ENCODE measurements at places on chromosomes 2 and 18.

GRCh38 chr2:197869501-197870111, 65.2 kb downstream of the PLCL1 start:
- DNase-seq: no peak

- DNase-seq: no peak
These were observed 64.8 kb downstream of the ARHGAP25 start for GRCh38 chr2:68799140-68800026.

DNA sequence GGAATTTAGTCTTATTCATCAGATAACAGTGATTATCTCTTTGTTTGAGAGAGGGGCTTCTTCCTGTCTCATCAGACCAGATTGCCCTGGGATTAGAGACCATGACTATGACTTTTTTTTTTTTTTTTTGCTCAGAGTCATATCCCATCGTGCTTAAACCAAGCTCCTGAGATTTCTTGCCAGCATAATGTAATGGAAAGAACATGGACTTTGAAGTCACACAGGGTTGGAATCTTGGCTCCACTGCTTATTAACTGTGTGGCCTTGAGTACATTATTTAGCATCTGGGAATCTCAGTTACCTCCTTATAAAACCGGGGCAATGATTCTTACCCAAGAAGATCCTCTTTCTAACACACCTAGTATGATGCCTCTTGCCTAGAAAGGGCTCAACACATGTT, 268.3 kb downstream of the DYSF start:
- no peak for DNase-seq

DNA sequence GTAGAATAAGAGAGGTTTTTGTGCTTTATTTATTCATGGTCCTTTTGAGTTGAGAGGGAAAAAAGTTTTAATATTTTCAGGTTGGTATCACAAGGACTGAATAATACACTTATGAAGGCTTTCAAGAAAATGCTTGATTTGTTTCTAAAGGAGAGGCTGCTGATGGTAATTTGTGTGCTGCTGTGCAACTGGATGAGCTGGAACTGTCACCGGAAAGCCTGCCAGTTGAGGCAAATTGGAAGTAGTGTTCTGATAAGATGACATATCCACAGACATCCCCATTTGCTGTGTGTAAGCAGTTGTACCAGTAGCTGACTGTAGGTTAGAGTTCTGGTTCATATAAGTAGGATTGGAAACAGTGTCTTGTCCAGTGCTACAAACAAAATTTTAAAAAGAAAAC, 21.6 kb upstream of the CACNB4 start:
- no peak for DNase-seq

DNA sequence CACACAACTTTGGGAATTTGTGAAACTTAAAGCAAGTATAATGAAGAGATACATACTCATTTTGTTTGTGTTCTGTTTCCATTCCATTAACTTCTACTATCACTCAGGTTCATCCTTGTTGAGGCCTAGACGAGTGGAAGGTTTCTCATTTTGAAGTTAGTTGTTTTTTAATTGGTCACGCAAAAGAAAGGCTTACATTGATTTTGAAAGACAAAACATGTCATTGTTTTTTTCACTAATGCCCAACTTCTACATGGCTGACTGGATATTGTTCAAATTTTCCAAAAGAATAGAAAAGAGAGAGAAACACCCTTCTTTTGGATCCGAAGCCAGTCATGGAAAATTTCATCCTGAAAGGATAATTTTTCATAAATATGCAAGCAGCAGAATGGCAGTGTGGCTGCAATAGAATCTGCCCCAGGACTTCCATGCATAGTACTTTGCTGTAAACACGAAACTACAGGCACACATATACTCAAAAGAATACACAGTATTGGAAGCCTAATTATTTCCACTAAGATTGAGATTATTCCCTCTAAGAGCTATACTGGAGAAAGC, 27.4 kb downstream of the PRKCE start:
- DNase-seq: no peak

DNA sequence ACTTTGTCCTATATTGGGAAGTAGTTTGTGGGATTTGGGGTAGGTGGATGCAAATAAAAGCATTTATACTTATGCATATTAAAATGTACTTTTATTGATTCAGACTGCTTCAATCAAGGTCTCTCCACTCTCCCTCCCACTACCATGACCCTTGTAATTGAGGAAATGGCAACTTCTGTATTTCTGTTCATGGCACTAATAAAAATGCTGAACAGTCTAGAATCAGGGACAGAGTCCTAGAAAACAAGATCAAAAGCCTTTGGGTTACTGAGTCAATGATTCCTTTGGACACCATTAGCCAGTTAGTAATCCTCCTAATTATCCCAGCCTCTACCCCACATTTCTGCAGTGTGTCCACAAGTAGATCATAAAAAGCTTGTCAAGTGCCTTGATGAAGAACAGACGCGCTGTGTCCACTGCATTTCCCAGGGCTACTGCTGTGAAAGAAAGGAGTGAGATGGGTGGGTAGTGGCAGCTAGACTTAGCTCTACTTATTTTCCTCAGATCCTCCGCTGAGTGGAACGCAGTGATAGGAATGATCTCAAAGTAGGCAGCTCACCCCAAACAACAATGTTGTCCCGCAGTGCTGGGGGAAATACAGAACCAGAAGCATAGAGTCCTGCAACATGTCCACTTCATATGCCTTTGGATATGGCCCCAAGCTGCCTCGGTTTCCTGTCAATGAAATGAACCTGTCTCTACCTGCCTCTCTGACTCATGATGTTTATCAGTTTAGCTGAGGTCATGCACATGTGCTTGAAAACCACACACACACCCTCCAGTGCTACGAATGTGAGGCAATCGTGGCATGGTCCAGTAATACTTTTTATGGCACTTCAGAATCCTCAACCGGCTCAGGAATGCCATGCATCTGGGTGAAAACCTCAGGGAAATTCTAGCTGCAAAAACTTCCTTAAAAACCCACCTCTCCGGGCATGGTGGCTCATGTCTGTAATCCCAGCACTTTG, 115.5 kb downstream of the COL6A3 start:
- DNase-seq: no peak

DNA sequence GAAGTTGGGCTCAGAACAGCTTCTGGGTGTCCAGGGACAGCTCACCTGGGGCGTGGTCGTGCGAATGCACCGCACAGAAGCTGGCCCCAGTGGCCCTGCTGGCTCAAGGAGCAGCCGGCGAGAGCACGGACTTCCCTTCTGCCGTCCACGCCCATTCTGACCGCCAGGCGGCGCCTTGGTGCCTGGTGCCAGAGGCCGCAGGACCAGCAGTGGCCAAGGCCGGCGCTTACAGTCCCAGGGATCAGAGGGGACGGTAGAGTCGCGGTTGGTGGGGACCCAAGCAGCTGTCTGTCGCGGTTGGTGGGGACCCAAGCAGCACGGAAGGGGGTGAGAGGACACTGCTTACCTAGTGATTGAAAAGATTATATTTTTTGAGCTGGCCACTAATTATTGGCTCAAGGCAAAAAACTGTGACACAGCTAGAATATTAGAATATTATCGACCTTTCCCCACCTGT, 25.7 kb downstream of the NPPC start:
- DNase-seq: peak; percentile 82

DNA sequence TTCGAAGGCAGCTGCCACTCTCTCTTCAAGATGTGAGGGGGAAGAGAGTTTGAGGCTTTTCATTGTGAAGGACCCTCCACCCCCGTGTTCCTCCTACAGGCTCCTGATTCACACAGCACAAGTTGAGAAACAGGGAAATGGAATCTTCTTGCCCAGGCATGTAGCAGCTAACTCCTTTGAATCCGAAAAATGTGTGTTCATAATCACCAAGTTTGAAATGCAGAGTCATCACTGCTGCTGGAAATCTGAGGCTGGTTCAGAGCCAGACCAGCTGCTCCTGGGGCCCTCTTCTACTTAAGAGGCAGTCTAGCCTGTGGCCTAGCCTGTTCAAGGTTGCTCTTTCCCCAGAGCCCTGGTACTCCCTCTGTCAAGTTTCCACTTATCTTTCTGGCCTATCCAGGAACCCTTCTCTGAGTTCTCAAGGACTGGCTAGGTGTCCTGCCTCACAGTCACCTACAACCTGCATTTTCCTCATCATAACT, 166.4 kb downstream of the TMEM247 start:
- DNase-seq: peak; percentile 55

DNA sequence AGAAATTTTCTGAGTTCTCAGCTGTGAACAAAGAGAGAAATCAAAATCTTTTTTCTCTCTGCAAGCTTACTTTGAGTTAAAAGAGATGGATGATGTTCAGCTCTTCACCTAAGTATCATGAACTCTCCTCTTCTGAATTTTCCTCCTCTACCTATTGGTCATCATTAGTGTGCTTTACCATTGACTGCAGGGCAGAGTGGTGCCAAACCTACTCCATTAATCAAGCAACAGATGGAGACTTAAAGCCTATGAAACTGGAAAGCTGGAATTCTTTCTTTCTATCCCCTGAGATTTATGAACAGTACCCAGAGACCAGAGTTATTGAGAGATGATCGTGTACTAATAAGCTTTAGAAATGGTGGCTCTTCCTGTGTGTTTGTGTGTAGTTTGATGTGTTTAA, 31.3 kb upstream of the LINC00305 start:
- DNase-seq: no peak

DNA sequence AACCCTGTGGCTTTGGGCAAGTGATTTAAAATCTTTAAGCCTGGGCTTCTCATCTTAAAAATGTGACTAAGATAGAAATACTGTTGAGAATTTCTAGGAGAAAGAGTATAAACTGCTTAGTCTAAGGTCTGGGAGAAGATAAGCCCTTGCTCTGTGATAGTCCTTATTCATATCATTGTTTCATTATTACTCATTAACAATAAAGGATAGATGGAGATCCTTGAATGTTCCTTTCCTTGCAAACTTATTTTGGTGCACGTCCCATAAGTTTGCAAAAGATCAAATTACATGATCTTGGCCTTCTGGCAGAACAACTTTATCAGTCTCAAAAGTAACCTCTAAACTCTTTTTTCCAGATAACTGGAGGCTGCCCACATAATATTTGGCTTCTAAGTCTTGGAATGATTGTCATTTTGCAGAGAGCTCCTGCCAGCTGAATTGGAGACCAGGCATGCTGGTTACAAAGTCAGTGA, 138.3 kb downstream of the FAM124B start:
- DNase-seq: no peak

- no peak for DNase-seq
These were observed 175.3 kb upstream of the THUMPD2 start for GRCh38 chr2:39954346-39954745.

DNA sequence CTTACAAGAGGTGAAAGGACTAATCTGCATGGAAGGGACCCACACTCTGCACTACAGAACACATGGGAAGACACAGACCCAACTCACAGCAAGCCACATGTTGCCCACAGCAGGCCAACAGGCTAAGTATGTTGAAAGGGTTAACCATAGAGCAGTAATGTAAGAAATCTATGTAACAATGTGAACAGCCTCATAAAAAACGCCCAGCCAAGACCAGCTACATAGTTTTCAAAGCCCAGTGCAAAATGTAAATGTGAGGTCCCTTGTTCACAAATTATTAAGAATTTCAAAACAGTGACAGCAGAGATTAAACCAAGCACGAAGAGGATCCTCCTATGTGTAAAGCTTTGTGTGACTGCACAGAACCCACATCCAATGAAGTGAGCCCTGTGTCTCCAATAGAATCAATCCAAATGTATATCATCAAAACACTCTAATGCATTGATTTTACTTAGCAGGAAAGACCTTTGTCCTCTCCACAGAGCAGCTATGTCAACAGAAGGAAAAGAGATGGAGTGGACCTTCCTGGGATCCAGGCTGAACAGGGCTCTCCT, 210.1 kb downstream of the AGPS start:
- DNase-seq: no peak

GRCh38 chr2:100208141-100208770, 65.9 kb upstream of the AFF3 start:
- no peak for DNase-seq

DNA sequence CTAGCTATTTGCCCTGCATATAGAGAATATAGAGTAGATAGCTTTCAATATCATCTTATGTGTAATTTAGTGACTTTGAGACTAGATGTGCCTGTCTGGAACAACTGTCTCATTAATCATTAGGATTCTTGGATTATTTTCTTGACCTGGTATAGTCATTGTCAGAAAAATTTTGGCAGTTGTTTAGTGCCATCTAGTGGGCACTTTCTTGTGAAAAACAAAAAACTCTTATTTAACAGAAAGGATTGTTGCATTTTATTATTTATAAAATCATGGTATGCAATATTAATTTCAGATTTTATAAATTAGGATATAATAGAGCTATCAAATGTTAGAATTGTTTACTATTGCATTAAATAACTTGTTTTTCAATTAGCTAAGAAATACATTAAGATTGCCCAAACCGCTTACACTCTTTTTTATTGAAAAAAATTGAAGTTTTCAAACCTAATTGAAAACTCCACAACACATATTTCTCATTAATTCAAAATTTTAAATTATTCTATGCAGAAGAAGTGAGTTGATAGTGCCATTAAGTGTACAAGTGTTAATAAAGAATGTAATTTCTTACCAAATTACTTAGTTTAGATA, 80.3 kb downstream of the DYNAP start:
- no peak for DNase-seq

GRCh38 chr2:127309468-127309867, 15.5 kb upstream of the ERCC3 start:
- no peak for DNase-seq

DNA sequence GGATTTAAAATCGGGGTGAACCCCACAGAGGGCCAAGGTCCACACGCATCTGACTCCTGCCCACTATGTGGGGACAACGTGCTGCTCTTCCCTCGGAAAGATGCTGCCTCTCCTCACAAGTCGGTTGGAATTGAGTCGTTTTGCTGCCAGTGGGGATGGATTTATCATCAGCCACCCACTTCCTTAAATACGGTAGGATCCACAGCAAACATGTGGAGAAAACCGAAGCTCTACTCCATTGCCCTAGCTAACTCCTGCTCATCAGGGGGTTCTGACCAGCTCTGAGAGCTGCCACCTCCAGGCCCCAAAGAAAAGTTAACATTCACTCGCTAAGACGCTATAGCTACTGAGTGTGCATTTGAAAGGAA, 80.9 kb downstream of the CHRNA1 start:
- no peak for DNase-seq

GRCh38 chr2:60504049-60504448, 49.4 kb downstream of the BCL11A start:
- no peak for DNase-seq

- no peak for DNase-seq
These were observed 76.3 kb upstream of the MGAT4A start for GRCh38 chr2:98807221-98807620.

- DNase-seq: no peak
These were observed 213.1 kb upstream of the CDH2 start for GRCh38 chr18:28390022-28390421.

GRCh38 chr2:16084274-16084673, 143.9 kb downstream of the MYCN start:
- no peak for DNase-seq

- DNase-seq: no peak
These were observed 43.3 kb downstream of the LRRFIP1 start for GRCh38 chr2:237670641-237671040.

DNA sequence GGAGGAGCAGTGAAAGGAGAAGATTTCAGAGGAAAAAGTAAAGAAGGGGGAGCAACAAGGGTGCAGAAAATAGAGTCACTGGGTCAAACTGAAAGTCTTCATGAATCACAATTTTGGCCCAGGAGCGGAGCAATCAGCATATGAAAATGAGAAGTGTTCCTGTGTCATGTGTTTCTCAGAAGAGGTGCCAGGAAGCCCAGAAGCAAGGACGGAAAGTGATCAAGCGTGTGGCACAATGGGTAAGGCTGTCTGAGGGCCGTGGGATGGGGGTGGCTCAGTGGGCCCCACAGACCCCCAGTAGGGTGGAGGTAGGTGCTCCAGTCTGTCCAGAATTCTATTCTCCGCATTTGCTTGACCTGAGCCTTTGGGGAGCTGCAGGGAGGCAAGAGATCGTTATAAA, 44.2 kb downstream of the SP140 start:
- DNase-seq: no peak
